Mesenteric fat pad (tissue), 1 donor: ENCODE measurements at places on chromosomes 6 and 20.

DNA sequence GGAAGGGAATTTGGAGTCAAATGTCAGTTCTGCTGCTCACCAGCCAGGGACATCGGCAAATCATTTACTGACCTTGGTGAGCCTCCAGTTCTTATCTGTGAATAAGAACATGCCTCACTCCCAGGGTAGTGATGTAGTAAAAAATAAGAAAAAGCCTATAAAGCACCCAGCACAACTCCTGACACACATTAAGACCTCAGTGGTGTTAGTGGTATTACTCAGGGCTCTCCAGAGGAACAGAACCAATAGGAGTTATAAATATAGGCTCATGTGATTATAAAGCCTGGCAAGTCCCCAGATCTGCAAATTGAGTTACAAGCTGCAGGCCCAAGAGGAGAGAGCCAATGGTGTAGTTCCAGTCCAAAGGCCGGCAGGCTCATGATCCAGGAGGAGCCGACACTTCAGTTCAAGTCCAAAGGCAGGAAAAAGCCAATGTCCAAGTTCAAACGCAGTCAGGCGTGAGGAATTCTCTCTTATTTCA is 71.3 kb upstream of the EYA2 start:
- DNase-seq, result no peak

DNA sequence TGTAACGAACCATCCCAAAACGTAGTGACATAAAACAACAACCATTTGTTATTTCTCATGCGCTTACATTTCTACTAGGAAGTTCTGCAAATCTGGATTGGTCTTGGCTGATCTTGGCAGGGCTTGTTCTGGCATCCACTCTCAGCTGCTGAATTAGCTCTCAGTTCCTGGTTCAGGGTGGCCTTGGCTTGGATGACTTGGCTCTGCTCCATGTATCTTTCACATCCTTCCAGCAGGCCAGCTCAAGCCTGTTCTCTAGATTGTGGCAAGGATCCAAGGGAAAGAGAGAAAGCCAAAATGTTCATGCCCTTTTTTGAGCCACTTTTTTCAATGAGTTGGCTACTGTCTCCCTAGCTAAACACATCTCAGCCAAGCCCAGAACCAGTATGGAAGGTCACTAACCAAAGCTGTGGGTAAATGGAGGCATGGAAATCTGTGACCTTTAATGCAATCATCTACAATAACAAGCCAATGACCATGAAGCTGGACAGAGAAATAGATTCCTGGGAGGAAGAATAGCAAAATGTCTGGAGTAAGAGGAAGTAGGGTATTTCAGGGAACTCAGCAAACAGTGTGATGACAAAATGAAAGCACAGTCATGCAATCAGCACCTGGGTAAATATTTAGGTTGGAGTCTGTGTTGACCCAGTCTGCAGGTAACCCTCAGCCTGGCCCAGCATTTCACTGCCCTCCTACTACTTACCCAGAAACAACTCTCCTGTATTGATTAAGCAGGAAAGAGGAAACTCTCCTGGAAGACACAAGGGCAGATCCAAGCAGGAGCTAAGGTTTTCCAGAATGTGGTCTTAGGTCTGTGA is 32.7 kb upstream of the SNAP25 start:
- DNase-seq, result no peak

DNA sequence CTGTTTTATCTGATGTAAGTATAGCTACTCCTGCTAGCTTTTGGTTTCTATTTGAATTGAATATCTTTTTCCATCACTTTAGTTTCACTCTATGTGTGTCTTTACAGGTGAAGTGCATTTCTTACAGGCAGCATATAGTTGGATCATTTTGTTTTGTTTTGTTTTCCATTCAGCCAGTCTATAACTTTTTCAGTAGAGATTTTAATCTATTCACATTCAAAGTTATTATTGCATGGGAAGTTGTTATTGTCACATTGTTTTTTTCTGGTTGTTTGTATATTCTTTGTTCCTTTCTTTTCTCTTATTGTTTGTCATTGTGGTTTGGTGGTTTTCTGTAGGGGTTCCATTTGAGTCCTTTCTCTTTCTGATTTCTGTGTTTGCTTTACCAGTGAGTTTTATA is 151.2 kb downstream of the PDE10A start:
- no peak for DNase-seq

GRCh38 chr6:2038092-2038491 is 207.3 kb downstream of the GMDS start:
- no peak for DNase-seq
